ENCODE measurements at places on chromosomes 2 and 18.

- DNase-seq = no peak
Observed at GRCh38 chr2:225276207-225276606, 123.3 kb upstream of the NYAP2 start.

DNA sequence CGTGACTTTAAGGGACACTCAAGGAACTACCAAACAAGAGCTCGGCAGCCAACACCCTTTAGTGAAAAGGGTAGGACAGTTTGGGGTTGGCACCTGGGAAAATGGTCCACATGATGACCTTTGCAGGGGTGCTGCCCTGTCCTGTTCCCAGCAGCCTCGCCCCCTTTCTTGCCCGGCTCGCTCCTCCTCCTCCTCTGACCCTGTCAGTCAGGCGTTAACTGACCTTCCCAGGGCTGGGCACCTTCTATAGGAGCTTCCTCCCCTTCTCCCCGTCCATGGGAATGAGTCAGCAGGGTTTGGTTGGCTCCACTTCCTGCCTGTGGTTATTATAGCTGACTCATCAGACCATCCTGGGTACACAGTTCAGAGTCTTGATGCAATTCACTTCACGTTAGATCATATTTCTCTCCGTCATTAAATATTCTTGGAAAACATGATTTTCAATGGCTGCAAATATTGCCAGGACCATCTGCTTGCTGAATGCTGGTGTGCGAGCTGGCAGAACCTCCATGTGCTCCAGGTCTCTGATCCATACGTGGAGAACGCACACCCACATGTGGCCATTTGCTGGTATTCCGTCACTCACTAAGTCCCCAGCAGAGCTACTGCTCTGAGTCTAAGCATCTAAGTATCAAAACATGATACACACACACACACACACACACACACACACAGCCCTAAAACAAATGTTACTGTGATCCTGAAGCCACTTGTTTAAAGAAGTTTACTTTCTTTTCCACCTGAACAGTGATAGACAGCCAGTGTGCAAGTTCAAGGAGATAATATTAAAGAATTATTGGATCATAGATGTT, 185.0 kb downstream of the ANAPC1 start:
- peak; percentile 32 for DNase-seq

DNA sequence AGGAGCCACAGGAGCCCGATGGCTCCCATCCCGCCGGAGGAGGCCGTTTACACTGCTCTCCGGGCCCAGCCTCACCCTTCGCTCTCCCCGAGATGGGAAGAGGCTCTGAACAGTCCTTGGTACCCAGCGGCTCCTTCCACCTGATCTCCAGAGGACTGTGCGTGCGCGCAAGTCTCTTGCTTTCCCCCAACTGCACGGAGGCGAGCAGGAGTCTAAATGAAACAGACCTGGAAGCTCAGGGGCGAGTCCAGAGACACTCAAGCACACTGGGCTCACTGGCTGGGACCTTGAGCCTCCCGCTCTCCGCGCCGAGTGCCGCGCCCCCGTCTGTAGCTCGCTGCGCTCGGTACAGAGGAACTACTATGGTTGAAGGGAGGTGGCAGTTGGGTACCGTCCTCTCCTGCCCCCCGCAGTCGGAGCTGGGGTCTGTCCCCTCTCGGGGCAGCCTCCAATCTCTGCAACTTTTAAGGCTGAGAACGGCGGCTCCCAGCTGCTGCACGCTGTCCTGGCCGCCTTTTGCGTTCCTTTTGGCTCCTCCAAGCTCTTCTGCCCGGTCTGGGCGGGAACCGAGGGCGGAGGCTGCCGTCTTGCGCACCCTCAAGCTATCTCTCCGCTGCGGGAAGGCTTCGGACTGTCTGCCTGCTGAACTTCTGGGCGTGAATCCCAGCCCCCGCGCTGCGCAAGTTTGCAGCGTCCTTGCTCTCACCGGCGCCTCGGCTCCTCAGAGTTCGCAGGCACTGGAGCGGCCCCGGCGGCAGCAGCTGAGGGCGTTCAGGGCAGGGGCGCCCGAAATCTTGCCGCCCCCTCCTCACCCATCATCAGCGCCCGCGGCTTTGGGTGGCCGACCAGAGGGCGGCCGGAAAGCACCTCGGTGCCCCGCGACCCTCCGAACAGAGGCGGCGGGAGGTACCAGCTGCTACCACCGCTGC, 491 bp downstream of the ALK start:
- DNase-seq = no peak

DNA sequence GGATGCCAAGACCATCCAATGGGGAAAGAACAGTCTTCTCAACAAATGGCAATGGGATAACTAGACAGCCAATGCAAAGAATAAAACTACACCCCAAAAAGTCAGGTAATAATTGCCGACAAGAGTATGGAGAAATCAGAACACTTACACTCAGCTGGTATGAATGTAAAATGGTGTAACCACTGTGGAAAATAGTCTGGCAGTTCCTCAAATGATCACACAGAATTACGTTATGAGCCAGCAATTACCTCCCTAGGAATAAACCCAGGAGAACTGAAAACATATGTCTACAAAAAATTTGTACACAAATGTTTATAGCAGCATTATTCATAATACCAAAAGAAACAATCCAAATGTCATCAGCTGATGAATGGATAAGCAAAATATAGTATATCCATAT, 8.8 kb downstream of the IWS1 start:
- DNase-seq = no peak

- DNase-seq = no peak
Observed at GRCh38 chr2:54545702-54546450, 89.7 kb downstream of the SPTBN1 start.

GRCh38 chr2:51084750-51085149, 52.8 kb upstream of the NRXN1 start:
- DNase-seq = no peak

- no peak for DNase-seq
Observed at GRCh38 chr2:42813763-42814162, 21.4 kb upstream of the HAAO start.

GRCh38 chr2:236947896-236948295, 137.8 kb upstream of the COPS8 start:
- DNase-seq = no peak

DNA sequence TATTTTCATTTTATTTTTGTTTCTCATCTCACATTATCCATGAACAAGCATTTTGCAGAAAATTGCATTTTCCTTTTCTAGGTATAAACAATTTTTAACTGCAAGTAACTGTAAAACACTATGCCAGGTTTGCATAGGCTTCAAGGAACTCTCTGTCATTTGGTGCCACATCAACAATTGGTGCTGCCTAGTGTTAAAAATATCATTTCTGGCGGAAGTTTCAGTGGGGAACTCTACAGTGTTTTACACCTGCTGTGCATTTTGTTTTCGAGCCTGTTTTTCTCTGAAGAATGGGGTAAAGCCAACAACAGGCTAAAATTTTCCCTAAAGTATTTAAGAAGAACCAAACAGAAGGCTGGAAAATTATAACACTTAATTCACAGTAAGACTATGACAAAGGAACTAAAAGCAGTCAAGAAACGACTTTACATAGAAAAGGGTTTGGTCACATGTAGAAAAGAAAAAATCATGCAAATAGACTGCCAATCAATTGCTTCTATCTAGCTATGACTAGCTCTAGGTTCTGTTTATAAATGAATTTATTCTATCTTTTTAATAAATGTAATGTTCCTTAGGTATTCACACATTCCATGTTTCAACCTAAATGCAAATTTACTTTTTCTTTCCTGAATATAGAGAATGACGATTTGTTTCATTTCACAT, 21.4 kb upstream of the FRZB start:
- DNase-seq = no peak

GRCh38 chr2:235390108-235390815, 103.6 kb upstream of the AGAP1 start:
- peak; percentile 66 for DNase-seq

- no peak for DNase-seq
Observed at GRCh38 chr2:7701791-7702190, 784.6 kb downstream of the RNF144A start.

All from central memory CD4-positive, alpha-beta T cell (primary cell).